ENCODE measurements at places on chromosomes 6 and 20.
A peak's percentile ranks its signal among the peaks of the same experiment; 100 is the strongest.

GRCh38 chr20:56373942-56374341 is 15.2 kb downstream of the FAM210B start:
- no peak overlapping the region for H3K27ac ChIP-seq
- DNase-seq = no peak
- no peak overlapping the region for H3K4me3 ChIP-seq
- H3K4me1 ChIP-seq = no peaks in the 10 kb centered on the region

GRCh38 chr20:61169874-61170273 is 82.2 kb upstream of the CDH4 start:
- H3K4me1 ChIP-seq = no peaks in the 10 kb centered on the region
- H3K27ac ChIP-seq = no peak overlapping the region
- no peak for DNase-seq
- H3K4me3 ChIP-seq = no peak overlapping the region
- peaks cover 6% of the 10 kb centered on the region for H3K27me3 ChIP-seq

DNA sequence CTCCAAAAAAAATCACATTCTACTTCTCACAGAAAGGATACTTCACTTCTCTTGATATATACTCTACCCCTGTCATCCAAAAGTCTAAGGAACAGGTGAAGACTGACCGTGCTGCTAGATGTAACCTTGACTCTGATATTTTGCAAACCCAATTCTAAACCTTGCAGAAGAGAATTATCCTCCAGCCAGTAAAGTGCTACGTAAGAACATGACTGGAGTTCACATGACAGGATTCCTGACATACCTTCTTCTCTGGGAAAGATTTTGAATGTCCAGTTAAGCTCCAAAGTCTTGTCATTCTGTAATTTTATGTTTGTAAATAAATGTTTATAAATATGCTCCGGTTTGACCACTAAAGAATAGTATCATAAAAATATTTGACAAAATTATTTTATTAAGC is 35.8 kb downstream of the BTBD9 start:
- no peaks in the 10 kb centered on the region for H3K27me3 ChIP-seq
- peak overlapping the region; percentile 16 for H3K27ac ChIP-seq
- no peak for DNase-seq
- H3K36me3 ChIP-seq = no peaks in the 10 kb centered on the region

DNA sequence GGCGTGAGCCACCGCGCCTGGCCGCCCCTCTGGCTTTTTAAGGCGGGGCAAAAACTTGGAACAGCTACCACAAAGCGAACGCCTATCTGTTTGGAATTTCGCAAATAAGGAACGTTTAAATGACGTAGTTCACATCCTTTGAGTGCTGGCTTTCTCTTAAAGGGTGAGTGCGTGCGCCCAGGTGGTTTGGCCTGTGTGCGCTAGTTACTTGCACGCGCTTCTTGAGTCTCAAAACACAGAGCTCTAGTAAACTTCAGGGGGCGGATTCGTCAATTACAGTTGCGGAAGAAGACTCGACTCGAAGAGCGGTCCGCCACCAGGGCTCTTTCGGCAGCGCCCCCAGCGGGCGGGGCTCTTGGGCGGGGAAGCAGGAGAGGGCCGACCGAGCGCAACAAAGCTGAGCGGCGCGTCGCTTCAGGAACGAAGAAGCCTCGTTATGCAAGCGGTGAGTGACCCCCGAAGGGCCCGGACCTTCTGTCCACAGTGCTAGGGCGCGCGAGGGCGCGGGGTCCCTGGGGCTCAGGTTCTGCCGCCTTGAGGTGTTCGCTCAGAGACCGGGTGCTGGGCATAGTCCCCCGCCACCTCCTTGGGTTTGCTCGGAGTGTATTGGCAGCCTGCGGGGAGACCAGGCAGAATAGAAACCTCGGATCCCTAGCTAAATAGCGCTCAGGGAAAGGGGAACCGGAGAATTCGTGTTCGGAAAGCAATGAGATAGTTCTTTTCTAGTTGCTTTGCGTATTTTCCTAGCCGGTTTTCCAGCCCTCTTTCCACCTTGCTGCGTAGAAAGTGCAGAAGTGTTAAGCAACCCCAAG is at the start of gene SYCP2L:
Gene SYCP2L, plus strand, starts transcription at position 362 of the 812 bp plus-strand sequence. Its CDS starts 75 bp downstream, at position 437.
- peaks cover 57% of the 10 kb centered on the region for H3K27me3 ChIP-seq
- DNase-seq = no peak
- peaks cover 15% of the 10 kb centered on the region for H3K4me1 ChIP-seq
- peak within 1 kb of the TSS; percentile 34 for H3K27ac ChIP-seq
- no peaks in the 10 kb centered on the region for H3K36me3 ChIP-seq

DNA sequence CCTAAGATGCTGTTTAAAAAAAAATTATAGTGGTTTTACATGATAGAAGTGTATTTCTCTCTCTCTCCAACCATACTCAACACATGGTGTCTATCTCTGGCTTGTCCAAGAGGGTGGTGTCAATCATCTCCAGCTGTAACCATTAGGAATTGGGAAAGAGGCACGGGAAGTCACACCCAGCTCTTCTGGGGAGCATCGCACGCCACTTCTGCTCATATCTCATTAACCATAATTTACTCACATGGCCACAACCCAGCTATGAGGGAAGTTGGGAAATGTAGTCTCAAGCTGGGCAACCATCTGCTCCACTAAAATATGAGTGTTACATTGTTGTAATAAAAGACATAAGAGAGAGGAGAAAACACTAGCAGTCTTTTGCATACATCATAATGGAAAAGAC is 30.4 kb upstream of the TSHZ2 start:
- H3K4me3 ChIP-seq = no peak overlapping the region
- H3K4me1 ChIP-seq = no peaks in the 10 kb centered on the region
- H3K27ac ChIP-seq = no peak overlapping the region

DNA sequence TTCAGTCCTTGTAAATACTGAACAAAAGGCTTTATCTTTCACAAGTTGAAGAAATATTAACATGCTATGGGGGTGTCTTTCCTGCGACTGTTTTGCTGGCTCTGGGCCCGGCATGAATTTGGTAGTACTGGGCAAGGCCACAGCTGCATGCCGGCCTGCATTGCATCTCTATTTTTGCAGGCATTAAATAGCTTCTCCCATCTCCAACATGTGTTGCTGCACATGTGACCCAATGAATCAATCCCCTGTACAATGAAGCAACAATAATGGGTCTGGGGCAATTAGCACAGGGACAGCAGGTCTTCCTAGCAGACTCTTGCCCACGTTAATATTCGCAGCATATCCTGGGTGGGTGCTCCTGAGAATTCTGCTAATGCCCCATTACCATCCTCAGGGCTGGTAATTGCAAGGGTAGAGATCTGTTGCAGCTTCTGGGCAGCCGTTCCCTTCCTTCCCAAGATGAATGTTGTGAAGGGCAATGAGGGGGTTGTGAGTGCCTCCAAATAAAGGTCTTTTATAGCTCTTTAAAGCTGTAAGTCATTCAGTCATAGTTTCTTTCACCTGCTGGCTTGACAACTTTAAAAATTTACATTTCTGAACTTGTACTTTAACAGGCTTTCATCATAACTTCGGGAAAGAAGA is 24.3 kb upstream of the CDYL start:
- H3K36me3 ChIP-seq = no peaks in the 10 kb centered on the region
- no peak for DNase-seq
- H3K27me3 ChIP-seq = no peaks in the 10 kb centered on the region
- no peaks in the 10 kb centered on the region for H3K4me1 ChIP-seq

DNA sequence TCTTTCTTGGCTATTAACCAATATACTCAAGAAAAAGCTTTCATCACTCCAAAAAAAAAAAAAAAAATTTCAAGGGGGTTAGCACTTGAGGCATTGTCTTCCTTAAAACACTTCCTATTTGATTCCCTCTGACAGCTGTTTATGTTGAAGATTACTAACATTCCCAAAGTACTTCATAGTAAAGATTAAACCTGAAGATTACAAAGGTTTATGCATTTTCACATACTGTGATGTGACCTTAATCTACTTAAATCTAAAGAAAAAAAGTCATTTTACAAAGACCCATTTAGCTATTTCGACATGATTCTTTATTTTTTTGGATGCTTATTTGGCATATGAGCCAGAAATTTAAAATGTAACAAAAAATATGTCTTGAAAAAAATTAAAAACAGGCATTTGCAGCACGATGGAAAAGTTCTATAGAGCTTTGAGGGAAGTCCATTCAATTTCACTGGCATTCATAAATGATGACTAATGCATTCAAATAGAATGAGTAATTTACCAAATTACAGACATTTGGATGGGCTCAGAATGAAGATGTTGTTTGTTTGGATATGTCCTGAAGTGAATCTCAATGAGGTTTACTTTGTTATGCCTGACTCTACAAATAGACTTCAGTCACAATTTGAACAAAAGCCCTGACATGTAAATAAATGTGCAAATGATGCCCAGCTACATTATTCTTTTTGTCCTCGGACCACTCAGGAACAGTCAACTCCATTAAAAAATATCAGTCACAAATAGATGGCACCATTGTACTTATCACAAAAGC is 674.6 kb upstream of the MARCKS start:
- DNase-seq = no peak
- no peak overlapping the region for H3K27ac ChIP-seq

GRCh38 chr6:124164343-124164742 is 360.7 kb downstream of the NKAIN2 start:
- no peak overlapping the region for H3K4me3 ChIP-seq
- no peaks in the 10 kb centered on the region for H3K36me3 ChIP-seq
- H3K4me1 ChIP-seq = no peaks in the 10 kb centered on the region
- DNase-seq = no peak
- no peak overlapping the region for H3K27ac ChIP-seq

- H3K36me3 ChIP-seq = no peaks in the 10 kb centered on the region
- H3K4me1 ChIP-seq = no peaks in the 10 kb centered on the region
- H3K4me3 ChIP-seq = no peak overlapping the region
- H3K27me3 ChIP-seq = no peaks in the 10 kb centered on the region
Measured at GRCh38 chr6:155126727-155127439, 131.8 kb downstream of the TIAM2 start.

- H3K27ac ChIP-seq = no peak overlapping the region
- DNase-seq = no peak
- no peaks in the 10 kb centered on the region for H3K27me3 ChIP-seq
- H3K36me3 ChIP-seq = peaks cover 22% of the 10 kb centered on the region
Measured at GRCh38 chr20:3553663-3554062, 82.8 kb downstream of the ATRN start.

DNA sequence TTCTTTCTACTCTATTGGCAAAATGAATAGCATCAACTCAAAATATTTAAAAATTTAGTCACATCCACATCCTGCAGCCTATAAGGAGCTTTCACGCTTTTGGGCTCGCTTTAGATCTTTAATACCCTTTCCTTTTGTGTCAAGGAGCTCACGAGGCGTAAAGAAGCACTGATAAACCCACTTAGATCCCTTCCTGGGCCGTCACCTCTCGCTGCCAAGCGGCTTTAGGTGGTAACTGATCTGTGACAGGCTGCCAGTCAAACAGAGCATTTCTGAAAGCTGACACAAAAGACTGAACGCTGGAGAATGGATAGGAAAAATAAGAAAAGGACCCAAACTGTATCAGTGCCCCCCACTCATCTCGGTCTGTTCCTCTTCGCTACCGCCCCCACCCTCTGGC is 385.7 kb upstream of the MMS22L start:
- DNase-seq = no peak
- H3K27me3 ChIP-seq = no peaks in the 10 kb centered on the region
- H3K4me3 ChIP-seq = no peak overlapping the region
- no peak overlapping the region for H3K27ac ChIP-seq
- no peaks in the 10 kb centered on the region for H3K4me1 ChIP-seq
- no peaks in the 10 kb centered on the region for H3K36me3 ChIP-seq

DNA sequence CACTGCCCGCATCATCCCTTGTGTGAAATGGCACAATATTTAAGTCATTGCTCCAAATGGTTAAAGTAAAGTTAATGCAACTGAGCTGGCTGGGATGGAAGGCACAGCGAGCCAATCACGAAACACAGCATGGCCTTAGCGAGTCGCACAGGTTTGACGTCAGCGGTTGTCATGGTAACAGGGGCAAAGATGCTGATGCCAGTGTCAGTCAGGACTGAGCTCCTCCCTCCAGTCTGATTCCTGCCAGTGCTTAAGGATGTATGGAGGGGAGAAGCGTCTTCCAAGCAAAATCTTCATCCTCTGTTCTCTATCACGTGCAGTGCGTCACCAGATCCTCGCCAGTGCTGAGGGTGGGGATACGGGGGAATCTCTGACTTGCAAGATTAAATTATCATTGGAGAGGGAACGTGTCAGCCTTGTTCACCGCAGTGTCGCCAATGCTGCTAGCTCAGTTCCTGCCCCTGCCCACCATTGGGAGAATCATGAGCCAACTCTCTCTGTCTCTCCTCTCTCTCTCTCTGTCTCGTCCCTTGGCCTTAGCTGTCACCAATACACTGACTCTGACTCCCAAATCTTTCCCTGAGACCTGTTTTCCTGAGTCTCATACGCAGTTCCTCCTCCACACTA is 24.5 kb downstream of the TSPYL4 start:
- DNase-seq = no peak
- no peak overlapping the region for H3K27ac ChIP-seq
- H3K36me3 ChIP-seq = no peaks in the 10 kb centered on the region
- no peaks in the 10 kb centered on the region for H3K27me3 ChIP-seq
- no peaks in the 10 kb centered on the region for H3K4me1 ChIP-seq
- H3K4me3 ChIP-seq = no peak overlapping the region

- no peak overlapping the region for H3K4me3 ChIP-seq
- no peaks in the 10 kb centered on the region for H3K27me3 ChIP-seq
- peaks cover 55% of the 10 kb centered on the region for H3K36me3 ChIP-seq
- no peak overlapping the region for H3K27ac ChIP-seq
Measured at GRCh38 chr6:166331503-166332415, 10.6 kb downstream of the SFT2D1 start.

DNA sequence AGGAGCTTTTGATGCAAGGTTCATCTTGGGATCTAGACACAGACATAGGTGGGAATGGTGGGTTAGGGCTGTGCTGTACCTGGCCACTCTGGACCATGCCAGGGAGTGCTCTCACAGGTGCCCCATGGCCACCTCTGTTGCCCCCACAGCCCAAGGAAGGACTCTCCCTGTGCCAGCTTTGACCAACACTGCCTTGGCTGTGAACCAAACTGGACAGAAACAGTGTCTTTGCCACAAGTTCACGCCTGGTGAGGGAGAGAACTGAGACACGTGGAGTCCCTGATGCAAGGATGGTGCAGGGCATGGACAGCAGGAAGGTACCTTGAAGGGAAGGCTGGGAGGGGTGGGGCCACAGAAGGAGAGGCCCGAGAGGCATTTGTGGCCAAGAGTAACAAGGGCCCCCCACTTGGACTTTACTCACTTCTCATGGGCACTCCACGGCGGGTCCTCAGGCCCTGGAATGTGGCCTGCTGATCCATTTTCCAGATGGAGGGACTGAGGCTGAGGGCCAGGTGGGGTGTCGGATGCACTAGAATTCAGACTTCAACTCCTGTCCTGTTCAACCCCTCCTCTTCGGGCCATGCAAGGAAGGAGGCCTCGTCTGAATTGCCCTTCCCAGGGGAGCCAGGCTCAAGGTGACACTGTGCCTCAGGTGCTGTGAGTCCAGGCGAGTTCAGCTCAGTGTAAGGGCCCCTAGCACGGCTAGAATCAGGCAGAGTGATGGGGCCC is 103.3 kb downstream of the YTHDF1 start:
- no peak overlapping the region for H3K4me3 ChIP-seq
- no peaks in the 10 kb centered on the region for H3K4me1 ChIP-seq
- no peak overlapping the region for H3K27ac ChIP-seq

GRCh38 chr6:170367241-170367640 is 60.7 kb downstream of the FAM120B start:
- peaks cover under 1% of the 10 kb centered on the region for H3K4me1 ChIP-seq
- H3K36me3 ChIP-seq = peaks cover 82% of the 10 kb centered on the region
- H3K27me3 ChIP-seq = no peaks in the 10 kb centered on the region
- no peak overlapping the region for H3K4me3 ChIP-seq
- no peak for DNase-seq
